NCI-H1436 (cell line): ENCODE measurements at places on chromosomes 16 and 17.

DNA sequence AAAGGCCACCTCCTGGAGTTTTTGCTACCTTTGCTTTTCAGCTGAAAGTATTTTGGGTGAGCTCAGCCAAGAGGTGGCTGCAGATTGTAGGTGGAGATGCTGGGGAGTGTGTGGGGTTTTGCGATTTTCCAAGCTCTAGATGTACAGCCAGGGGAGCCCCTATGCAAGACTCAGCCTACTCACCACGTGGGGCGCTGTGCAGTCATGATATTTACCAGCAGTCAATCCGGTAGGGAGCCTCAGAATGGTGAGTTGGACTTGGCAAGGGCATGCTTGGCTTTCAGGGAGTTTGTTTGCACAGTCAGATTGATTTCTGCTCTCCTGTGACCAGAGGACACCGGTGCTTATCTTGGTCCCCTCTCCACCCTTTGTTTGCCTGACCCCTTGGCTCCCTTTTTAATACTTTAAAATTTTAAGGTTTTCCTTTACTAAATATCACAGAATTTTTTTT is 175.3 kb downstream of the UTP18 start:
- DNase-seq: peak; percentile 38

- DNase-seq: no peak
Observed at GRCh38 chr16:81831722-81832126, 52.6 kb downstream of the PLCG2 start.

GRCh38 chr17:38584350-38584925 is 21.3 kb downstream of the SRCIN1 start:
- peak; percentile 65 for DNase-seq

- DNase-seq: no peak
Observed at GRCh38 chr17:34098699-34099098, 156.4 kb upstream of the CCL2 start.

DNA sequence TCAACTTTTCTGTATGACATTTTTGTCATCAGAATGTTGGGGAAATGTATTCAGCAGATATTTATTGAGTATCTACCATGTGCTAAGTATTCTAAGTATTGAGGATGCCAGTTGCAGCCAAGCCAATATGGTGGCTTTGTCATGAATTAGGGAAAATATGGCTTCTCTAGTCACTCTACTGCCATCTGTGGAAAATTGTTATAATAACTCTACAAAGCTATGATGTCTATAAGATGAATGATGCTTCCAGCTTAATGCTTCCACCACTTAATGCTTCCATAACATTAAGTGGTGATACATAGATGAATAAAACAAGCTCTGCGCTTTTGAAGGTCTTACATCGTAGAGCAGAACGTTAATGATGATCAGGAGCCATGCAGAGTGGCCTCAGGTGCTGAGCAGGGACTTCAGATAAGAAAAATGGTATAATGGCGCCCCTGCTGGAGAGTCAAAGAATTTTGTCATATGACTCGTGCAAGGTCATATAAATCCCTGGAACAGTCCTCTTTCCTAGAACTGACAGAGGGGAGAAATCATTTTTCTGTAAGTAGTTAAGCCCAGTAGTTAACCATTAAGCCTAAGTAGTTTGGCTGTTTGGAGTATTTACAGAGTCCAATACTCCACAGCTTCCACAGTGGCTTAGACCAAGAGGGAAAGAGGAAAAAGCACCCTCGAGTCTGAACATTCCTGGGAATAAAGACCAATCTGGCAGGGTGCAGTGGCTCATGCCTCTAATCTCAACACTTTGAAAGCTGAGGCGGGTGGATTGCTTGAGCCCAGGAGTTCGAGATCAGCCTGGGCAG is 2.7 kb upstream of the TMIGD1 start:
- DNase-seq: peak; percentile 65

DNA sequence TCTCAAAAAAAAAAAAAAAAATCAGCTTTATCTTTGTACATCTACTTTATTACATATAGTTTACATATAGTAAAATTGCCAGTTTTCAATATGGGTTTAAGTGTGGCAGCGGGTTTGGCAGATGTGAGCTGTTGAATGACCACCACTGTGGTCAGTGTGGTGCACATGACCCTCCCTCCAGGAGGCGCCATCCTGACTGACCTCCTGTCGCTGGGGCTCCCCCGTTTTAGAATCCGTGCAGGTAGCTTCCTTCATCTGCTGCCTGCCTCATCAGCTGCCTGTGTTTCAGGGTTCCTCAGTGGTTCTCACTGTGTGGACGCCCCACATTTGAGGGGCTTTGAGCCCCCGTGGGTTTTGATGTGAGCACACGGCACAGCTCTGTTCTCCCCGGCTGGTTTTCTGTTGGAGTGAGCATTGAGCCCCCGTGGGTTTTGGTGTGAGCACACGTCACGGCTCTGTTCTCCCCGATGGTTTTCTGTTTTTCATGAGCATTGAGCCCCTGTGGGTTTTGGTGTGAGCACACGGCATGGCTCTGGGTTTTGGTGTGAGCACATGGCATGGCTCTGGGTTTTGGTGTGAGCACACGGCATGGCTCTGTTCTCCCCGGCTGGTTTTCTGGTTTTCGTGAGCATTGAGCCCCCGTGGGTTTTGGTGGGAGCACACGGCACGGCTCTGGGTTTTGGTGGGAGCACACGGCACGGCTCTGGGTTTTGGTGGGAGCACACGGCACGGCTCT is 57.9 kb upstream of the ZNF750 start:
- no peak for DNase-seq

GRCh38 chr16:78749745-78750268 is 650.4 kb downstream of the WWOX start:
- no peak for DNase-seq

GRCh38 chr17:47254403-47254943 is 846 bp downstream of the ITGB3 start:
- no peak for DNase-seq

DNA sequence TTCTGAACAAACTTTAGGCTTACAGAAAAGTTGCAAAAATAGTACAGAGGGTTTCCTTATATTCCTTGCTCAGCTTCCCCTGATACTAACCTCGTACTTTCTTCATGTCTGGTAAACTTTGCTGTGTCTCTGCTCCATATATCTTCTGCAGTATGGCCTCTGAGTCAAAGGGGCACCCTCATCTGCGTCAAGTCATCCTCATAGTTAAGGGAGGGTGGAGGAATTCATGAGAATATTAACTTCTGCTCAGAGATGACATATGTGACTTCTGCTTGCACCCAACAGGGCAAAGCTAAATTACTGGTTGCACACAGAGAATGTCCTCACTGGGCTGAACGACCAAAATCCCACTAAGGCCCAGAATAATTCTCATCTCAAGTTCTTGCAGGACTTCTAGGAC is 4.3 kb upstream of the CCL7 start:
- DNase-seq: no peak

GRCh38 chr17:71334048-71334751 is 786.6 kb upstream of the SOX9 start:
- no peak for DNase-seq

- no peak for DNase-seq
Observed at GRCh38 chr16:24890746-24891145, 45.0 kb downstream of the SLC5A11 start.

- no peak for DNase-seq
Observed at GRCh38 chr17:35011671-35012216, 31.4 kb downstream of the LIG3 start.

- DNase-seq: no peak
Observed at GRCh38 chr16:67190448-67191399, 788 bp upstream of the EXOC3L1 start.

GRCh38 chr17:4440690-4441686 is 7.2 kb downstream of the SPNS3 start:
- peak; percentile 59 for DNase-seq

DNA sequence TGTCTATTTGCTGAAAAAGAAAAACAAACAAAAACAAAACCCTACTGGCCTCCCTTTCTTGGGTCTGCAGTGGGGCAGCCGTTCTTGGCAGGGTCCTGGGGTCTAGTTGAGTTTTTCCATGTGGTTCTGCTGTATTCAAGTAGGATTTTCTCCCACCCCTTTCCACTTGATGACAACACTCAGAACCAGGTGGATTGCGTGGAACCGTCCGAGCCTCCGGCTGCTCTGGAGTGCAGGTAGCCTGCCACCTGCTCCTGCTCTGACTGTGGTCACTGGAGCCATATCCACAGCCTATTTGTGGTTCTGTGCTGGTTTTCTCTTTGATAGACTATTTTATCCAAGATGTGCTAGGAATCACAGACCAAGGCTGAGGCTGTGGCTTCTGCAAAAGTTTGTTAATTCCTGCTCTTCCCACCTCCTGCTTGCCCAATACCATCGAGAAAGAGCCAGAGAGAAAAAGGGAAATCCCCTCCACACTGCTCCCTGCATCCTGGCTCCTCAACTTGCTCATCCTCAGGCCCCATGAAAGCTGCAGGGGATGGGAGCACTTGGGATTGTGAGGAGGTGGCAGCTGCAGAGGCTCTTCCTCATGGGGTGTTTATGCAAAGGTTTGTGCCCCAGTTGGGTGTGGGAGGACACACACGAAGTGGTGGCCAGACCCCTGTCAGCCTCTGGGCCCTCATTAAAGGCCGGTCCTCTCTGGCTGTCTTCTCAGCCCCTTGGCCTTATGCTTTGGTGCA is 377.8 kb upstream of the TNRC6C start:
- no peak for DNase-seq

- no peak for DNase-seq
Observed at GRCh38 chr17:78304549-78305037, 55.3 kb downstream of the SOCS3 start.

DNA sequence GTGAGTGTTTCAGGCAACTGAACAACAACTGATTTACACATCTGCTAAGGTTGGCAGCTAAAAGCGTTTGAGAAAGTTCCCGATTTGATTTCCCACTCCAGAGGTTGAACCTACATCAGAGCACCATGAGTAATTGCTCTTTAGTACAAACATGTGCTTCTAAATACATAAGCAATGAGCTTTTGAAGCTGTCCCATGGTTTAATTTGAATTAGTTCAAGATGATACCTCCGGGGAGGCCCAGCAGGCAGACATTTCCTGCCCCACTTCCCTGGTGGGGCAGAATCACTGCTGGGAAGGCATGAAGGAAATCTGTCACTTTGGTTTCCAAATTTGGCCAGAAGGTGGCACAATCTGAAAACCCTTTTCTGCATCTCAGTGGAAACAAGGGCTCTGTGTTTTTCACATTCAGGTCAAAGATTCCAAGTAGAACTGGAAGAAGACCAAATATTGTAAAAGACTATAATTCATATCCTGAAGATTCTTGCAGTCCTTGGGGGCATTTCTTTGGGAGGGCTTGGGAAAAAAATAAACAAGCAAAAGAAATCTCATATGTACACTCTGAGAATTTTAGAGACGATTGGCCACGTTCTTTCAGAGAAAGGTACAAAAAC is 176.2 kb upstream of the FAM20A start:
- DNase-seq: peak; percentile 51

DNA sequence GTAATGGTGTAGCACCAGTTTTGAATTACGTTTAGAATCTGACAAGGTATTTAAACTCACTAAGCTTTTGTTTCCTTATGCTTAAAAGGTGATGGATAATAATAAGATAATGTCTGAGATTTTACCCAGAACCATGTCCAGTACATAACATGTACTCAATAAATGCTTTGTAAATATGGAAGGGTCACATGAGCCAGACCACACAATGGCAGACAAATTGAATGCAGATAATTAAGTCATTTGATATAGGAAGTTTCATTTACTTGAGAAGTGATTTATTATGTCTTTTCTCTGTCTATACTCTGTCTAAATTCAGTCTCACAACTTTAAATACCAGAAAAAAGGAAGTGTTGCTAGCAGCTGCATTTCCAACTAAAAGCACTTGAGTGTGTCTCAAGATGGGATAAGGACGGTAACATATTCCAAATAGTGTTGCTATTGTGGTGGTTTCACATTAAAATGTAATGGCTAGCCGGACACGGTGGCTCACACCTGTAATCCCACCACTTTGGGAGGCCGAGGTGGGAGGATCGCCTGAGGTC is 52.5 kb upstream of the DHX40 start:
- DNase-seq: peak; percentile 23

GRCh38 chr16:56013962-56014552 is 138.9 kb upstream of the CES5A start:
- no peak for DNase-seq

DNA sequence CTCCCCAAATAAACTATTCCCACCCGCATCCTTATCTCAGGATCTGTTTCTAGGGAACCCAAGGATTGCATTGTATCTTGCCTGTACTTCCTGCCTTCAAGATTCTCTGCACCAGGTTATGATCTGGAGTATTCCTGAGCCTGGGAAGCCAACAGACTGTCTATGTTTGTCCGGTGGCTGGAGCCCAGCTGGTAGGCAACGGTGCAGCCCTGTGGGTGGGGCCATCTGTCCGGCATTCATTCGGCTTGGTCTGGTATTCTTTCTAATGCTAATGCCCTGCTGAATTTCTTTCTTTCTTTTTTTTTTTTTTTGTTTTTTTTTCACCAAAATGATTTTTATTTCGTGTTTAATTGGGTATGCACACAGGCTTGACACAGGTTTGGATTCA is 20.7 kb upstream of the TVP23A start:
- DNase-seq: no peak

GRCh38 chr17:18117982-18118975 is 9.7 kb downstream of the MYO15A start:
- DNase-seq: no peak

DNA sequence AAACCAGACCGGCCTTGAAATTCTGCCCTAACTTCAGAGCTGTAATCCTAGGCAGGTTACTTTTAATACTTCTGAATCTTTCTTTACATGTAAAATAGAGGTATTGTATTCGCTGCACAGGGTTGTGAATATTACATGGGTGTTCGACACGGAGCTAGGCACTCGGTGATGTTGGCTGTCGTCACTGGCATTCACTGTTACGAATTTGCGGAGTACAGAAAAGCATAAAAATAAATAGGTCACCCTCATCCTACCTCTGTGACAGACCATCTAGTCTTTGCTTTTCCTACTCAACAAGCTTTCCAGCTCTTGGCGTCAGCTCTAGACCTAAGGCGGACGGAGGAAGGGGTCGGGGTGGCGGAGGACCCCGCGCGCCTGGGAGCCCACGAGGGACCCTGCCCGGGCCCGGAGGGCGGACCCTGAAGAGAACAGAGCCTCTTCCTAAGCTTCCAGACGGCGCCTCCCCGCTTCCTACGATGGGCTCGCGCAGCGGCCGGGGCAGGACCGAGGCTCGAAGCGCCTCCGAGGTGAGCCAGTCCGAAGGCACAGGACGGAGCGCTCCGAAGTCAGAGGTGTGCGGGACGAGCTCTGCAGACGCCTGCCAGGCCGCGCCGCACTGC is 879 bp upstream of the SPG7 start:
- DNase-seq: no peak

DNA sequence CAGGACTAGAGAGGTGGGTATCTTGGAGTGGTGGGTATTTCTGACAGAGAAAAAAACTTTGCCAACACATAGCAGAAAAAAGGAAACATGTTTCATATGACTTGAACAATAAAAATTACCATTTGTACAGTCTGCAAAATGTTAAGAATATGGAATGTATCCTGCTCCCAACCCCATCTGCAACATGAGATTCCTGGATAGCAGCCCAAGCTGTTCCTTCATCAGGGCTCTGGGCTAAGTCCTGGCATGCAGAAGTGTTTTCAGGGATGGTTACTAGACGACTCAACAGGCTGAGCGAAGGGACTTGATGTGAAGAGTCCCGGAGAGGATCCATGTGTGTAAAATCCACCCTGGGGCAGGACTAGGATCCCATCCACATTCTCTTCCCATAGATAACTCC is 121.0 kb upstream of the IRX3 start:
- DNase-seq: no peak
